ENCODE measurements at places on chromosomes 6 and 20.

DNA sequence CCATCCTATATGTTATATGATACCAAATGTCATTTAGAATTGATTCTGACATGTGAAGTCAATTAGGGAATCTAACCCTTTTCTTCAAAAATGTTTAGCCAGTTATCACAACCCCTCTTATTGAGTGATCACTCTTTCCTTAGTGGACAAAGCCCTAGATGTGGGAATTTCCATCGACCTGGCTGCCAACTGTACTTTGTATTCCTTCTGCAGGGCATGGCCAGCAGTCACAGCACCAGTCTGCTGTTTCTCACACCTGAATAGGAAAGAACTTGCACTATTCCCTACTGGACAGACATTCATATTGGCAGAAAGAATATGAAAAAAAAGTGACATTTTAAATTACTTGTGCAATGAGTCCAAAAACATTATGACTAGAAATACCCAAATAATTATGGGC lies 271.0 kb downstream of the PACRG start:
- DNase-seq, result no peak

DNA sequence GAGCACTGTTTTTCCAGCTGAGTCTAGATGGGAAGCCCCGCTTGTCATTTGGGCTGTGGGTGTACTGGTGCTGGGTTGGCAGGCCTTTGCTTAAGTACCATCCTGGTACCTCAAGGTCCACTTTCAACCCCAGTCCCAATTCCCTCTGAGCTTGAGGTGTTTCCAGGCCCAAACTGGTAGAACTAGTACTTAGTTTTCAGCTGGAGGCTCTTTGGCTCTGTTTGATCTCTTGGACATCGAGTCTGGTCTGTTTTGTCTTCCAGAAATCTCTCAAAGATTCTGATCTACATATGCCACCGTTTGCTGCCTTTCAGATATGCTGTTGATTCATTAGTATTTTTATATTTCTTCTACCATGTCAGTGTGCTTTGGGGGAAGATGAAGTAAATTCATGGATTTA lies 61.8 kb upstream of the GNRH2 start:
- no peak for DNase-seq

DNA sequence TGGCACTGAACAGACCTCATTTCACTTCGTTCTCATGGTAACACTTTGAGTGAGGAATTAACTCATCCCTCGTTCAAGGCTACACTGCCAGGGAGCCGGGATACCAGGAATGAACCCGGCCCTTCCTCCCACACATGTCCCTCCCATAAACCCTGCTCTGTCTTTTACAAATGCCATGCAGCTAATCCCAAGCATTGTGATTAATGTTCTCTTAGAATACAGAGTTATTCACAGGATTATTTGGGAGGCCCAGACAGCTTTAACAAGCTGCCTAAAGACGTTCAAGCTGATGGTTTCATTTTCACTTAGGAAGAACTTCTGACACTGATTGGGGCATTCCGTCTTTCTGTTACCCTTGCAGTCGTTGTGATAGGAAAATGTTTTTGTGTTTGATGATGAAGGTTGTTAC lies 42.5 kb upstream of the CD83 start:
- no peak for DNase-seq

- DNase-seq, result no peak
Observed at GRCh38 chr20:44302026-44302669, 8.9 kb downstream of the FITM2 start.

GRCh38 chr6:33880104-33880678 lies 76.4 kb upstream of the MLN start:
- DNase-seq, result no peak

DNA sequence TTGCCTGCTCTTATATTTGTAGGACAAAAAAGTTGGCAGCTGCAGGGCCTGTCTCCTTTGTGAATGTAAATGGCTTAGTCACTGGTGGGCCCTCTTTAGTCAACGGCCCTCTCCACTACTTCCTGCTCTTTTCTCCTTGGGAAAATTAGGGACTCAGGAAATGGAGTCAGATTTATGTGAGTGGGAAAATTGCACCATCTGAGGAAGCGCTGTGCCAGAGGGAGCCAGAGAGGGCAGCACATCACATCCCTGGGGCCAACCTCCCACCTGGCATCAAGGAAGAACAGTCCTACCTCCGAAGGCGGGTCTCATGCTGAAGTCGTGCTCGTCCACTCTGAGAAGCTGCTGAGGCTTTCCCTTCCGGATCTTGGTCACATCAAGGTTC lies 15.6 kb downstream of the GABRR2 start:
- peak; percentile 36 for DNase-seq

DNA sequence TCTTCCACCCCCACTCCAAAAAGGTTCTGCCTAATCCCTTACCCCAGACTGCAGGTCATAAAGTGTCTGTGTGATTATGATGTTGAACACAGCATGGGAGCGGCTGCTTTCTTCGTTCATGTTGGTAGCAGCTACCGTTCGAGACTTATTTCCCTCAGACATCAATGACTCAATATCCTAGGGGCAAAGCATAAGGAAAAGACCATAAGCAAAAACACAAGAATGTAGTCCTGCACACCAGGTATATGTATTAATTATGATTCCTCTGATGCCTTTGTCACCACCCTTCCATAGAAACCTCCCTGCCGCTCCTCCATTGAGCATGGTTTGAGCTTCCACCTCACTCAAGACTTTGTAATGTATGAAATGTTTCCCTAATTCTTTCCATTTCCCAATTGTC lies 137.2 kb downstream of the KIF13A start:
- no peak for DNase-seq

GRCh38 chr20:59120919-59121318 lies 42.7 kb upstream of the ZNF831 start:
- DNase-seq, result no peak

- no peak for DNase-seq
Observed at GRCh38 chr6:30022189-30022588, 38.9 kb upstream of the POLR1H start.

- DNase-seq, result peak; percentile 42
Observed at GRCh38 chr6:133241901-133242636, 912 bp downstream of the EYA4 start.

DNA sequence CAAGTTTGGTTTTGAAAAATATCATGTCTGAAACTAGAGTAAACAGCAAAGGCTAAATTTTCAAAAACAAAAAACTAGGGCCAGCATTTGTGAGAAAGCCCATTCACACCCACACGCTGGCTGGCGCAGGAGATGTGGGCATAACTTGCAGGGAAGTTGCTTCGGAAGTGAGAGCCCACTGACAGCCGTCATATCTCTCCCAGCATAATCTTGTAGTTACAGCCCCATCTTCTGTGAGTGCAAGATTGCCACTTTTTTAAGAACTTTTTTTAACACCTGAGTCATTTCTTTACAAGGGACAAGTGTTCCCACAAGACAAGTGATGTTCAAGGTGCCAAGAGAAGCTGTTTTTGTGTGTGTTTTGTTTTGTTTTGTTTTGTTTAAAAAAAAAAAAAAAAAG lies 212.5 kb upstream of the CNR1 start:
- no peak for DNase-seq

DNA sequence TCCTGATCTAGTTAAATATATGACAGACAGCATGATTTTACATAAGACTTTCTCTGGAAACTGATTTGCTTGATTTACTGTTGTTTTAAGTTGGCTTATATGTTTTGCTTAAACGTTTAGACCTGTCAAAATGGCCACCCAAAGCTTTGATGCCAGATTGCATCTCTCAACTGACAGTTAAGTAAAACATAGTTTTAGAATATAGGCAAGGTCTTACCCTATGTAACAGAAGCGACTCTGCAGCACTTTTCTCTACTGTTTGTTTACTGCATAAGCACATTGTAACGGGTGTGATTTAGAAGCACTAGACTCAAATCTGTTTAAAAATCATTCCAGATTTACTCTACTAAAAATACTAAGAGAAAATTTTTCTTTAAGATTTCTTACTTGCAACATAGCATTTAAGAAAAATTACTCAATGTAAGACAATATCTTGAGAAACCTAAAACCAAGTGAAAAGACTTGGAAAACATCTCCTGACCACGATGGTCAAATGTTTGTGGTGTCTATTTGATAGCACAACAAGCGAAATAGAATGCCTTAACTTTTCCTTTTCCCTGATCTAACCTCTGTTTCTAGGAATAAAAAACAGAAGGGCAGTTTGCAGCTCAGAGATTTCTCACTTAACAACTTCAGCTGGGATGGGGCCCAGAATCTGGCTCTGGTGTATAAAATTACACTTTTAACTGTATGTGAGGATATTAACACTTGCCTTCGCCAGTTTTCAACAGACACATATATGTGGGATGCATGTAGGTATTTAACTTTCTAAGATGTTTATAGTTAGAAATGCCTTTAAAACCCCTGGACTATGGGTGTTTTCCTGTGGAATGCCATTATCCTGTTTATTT lies 47.4 kb downstream of the AIG1 start:
- no peak for DNase-seq
